Activated T-cell treated with anti-CD3 and anti-CD28 coated beads, Interleukin-2, amount 50 U/mL, for 1 hour (primary cell): ENCODE measurements at places on chromosomes 2 and 18.

DNA sequence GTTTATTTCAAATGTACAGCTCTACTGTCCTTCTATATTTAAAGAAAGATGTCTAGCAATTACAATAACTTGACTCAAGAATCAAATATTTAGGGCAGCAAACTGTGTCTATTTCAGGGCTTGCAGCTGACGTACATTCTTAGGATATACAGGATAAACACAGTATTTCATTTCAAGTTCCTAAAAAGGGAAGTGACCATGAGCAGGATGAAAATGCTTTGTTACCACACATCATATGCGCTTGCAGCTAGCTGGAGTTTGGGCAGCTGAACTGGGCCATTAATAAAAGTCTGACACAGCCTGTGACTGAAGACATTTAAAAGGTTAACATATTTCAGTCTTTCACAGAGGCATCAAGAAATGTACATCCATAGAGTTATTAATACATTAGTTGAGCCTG, 264.6 kb upstream of the TRIB2 start:
- DNase-seq = no peak

DNA sequence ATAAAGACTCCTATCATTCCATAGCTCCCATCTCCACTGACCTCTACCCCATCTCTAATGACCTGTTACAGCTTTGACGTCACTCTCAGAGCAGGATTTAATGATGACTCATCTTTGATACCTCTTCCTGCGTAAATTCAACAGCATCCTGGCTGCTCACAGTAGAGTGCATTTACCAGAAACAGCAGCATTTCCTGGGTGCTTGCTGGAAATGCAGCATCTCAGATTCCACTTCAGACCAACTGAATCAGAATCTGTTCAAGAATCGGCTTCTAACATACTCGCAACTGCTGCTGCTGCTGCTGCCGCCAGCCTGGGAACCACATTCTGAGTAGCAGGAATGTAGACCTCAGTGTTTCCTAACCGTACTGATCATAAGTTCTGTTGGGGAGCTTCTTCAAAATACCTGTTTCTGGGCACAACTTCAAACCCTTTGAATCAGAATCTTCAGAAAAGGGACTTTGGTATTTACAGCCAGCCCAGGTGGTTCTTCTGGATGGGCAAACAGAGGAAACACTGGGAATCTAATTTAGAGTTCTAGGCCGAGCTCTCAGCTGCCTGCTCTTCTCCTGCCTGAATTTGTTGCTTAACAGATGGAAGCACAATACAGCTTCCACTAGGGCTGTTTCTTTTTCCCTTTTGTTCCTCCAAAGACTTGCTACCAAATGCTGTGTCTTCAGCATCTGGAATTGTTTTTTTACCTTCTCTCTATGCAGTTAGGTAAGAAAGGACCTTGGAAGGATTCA, 241.4 kb downstream of the NCKAP5 start:
- DNase-seq = no peak

DNA sequence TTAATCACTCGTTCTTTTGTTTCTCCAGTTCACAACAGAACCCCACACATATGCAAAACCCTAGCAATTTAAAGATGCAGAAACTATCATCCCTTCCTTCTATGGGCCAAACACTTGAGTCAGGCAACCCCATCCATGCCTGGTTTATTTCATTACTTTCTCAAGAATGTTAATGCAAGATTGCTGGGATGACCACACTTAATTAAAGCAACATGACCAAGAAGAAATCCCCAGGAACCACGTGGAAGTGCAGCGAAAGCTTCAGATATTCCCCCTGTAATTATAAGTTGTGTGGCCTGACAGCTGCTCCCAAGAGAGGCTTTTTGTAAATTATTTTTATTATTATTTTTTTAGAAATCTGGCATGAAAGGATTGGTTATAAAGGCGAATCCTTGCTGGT, 246.2 kb upstream of the ID2 start:
- DNase-seq = no peak

GRCh38 chr2:3956892-3957291, 253.5 kb downstream of the DCDC2C start:
- DNase-seq = no peak

GRCh38 chr2:17355608-17356329, 162.5 kb downstream of the RAD51AP2 start:
- no peak for DNase-seq

GRCh38 chr2:159753797-159754196, 41.5 kb downstream of the MARCHF7 start:
- DNase-seq = no peak

- DNase-seq = no peak
These were observed 4.9 kb downstream of the SMC6 start for GRCh38 chr2:17748745-17749144.

GRCh38 chr2:182113334-182113733, 127.7 kb downstream of the PPP1R1C start:
- DNase-seq = no peak

- DNase-seq = no peak
These were observed 46.0 kb upstream of the CTIF start for GRCh38 chr18:48492880-48493279.

DNA sequence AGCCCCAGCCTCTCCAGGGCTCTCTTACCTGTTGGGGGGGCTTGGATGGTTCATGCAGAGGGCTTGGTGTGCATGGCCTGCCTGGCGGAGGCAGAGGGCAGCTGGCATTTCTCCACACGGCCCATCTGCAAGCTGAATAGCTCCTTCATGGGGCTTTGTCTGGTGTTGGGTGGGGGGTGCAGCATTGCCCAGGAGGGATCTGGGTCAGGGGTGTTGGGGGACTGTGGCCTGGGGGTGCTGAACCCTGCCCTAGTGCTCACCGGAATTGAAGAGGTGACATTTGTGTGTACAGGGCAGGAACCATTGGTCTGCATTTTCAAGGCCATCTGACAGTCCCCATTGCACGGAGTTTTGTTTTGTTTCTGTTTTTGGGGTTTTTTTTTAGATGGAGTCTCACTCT, 58.8 kb upstream of the HAAO start:
- no peak for DNase-seq

DNA sequence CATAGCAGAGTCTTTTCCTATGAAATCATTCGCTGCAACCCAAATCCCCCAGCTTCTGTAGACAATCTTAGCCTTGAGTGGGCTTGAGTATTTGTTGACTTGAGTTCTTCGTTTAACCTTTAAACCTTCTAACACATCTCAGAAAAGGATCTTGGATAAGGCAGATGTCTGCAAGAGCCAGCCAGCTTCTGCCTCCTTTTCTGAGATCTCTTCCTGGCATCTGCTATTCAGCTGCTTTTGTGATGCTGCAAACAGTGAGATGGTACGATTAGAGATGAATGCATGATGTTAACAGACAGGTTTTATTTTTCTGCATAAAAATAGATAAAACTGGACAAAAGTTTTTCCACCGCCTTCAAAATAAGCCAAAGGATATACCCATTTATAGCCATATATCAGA, 37.5 kb downstream of the NRP2 start:
- DNase-seq = no peak

GRCh38 chr18:52352920-52353319, 12.9 kb downstream of the DCC start:
- DNase-seq = no peak

GRCh38 chr2:225065882-225066281, 23.6 kb upstream of the DOCK10 start:
- no peak for DNase-seq

DNA sequence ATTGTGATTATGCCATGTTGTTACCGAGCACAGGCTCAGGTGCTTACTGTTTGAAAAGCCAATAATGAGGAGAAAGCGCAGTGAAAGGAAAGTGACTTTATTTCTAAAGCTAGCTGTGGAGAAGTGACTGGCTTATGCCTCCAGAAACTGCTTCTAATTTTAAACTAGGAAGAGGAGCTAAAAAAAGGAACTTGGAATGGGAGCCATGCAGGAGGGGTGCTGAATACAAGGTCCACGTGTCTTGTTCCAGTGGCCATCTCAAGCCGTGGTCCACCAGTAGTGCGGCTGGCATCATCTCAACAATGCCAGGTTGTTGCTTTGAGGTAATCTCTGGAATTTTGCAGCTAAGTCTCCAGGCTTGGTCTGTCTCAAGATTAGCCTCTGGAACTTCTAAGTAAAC, 282.0 kb downstream of the THSD7B start:
- no peak for DNase-seq

DNA sequence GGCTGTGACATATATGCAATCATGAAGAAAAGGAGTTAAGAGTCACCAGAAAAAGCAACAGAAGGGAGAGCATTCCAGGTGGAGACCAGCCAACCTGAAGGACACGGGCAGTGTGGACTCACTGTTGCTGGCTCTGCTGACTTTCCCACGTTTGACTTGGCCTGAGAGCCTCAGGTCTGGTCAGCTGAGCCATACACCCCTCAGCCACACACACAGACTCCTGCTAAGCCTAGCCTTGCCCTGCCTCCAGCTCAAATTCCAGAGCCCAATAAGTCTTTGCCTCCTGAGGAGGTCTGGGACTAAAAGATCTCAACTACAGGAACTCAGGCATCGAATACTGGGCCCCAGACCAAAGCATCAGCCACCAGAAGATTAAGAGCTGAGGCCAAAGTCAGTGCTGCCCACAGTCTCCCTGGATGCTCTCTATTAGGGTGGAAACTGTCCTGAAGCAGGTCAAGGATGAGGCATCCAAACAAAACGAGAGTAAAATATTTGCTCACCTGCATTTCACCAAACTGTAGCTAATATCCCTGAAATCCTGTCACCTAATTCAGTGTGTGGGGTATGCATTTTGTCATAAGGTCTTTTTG, 23.3 kb downstream of the CACNB4 start:
- no peak for DNase-seq

- no peak for DNase-seq
These were observed 361.5 kb downstream of the LPIN1 start for GRCh38 chr2:12107939-12108338.

DNA sequence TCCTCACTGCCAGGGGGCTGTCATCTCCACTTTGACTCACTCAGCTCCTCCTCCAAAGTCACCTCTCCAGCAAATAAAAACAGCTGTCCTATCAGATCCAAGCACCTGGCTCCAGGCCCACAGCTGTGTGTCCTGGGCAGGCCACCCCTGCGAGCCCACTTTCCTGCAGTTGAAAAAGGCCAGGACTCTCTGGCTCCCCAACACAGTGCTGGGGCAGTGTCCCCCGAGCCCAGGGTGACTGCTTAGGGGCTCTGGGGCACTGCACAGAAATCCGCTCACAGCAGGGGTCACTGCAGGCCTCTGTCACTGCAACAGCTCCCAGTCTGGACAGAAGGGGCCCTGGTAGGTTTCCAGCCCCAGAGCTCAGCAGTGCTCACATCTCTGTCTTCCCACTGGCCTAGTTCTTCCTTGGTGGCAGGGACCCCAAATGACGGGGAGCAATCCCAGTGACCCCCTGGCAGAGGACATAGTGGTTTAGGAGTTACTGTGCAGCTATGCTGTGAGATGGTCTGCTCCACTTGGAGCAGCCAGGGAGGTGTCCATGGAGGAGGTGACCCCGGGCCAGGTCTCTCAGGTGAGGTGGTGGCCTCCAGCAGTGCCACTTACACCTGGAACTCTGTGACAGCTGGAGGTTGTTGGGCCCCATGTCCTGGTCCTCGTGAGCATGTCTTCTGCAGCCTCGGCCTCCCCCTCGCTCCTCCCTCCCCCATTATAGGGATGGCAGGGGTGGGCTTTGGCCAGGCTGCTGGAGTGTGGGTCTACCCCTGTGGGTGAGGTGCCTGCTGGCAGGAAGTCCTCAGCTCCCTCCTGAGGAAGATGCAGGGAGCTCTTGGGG, 35.5 kb downstream of the HS6ST1 start:
- no peak for DNase-seq

GRCh38 chr2:197079832-197080555, 153.5 kb upstream of the PGAP1 start:
- DNase-seq = no peak

DNA sequence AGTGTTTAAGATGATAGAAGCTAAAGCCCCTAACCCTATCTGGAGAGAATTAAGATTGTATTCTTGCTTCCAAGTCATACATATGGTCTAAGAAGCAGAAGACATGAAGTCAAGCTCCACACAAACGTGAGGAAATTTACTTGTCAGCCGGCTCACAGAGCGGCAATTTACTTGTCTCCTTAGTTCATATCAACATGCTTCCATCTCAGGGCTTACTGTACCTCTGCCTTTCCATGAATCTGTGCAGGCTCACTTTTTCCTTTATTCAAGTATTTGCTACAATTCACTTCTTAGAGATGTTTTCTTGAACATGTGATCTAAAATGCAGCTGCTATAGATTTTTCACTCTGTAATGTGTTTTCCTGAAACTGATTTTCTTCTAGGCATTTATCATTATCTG, 1386.4 kb downstream of the LRP1B start:
- no peak for DNase-seq

- DNase-seq = no peak
These were observed 29.1 kb upstream of the SLC16A14 start for GRCh38 chr2:230097841-230098240.

DNA sequence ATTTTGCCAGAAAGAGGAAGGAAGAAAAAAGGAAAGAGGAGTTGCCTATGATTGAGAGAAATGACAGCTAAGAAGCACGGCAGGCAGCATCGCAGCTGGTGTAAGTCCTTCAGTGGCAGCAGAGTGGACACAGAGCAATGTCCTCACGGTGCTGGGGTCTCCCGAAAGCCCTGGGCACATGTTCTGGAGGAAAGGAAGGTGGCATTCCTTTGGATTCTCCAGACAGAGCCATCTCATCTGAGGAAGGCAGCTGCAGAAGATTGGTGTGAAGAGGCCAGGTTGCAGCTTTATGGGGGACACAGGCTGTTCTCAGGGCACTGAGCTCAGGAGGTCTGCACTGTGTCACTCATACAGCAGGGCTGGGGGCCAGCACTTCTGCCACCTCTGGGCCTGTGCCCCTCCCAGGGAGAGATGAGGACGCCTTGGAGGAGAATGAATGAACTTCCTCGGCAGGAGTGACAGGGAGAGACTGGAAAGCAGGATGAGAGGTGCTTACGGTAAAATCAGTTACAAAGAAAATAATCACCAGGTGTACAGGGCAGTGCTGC, 252.0 kb upstream of the MYT1L start:
- DNase-seq = no peak

- DNase-seq = no peak
These were observed 19.9 kb upstream of the RPL37A start for GRCh38 chr2:216478791-216479190.

DNA sequence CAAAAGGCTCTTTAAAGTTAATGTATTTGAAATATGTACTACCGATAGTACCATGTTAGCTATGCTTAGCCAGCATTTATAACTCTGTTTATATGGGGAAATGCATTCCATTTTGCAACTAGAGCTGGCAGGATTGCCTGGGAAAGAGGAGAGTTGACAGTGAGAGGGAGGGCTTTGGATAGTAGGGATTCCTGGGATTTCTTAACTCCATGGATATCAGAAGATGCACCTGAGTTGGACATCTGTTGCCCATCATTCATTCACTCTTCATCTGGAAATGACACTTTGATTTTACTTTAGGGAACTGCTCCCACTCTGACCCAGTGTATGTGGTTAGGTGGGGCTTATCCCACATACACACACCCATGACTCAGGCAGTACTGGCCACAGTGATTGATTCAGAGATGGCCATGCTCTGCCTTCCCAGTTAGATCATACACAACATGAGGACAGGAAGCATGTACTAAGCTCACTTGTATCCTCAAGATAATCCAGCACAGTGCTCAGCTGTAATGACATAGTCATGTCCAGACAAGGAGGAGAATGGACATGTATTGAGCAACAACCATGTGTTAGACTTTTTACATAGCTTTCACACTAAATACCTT, 248.8 kb downstream of the MREG start:
- DNase-seq = no peak

- DNase-seq = no peak
These were observed 23.7 kb upstream of the SPRED2 start for GRCh38 chr2:65456064-65456463.

GRCh38 chr2:109444916-109445315, 168.8 kb downstream of the SEPTIN10 start:
- DNase-seq = no peak
